ENCODE measurements at places on chromosomes 7 and 10.

DNA sequence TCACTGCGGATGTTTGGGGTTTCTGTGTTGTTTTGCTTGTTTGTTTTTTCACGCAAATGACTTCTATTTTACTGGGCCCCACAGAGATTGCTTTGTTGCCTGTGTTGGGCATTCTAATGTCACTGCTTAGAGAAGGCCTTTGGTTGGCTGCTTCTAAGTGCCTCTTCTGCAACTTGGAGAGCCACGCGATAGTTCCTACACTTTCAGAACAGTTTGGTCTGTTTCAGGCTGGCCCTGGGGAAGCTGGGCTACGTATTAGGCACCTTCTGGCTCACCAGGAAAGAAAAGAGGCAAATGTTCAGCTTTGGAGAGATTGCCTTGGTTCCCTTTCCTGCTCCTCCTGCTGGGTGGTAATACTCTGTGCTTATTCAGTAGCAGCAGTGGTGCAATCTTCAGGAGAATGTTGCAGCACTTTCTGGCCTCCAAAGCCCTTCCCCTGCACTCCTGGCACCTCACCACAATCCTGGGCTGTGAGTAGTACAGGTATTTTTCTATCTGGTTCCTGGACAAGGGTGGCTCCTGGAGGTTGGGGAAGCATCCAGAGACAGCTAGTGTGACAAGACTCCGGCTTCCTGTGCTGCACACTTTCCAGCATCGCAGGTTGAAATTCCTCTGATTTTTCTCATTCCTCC is 1.2 kb downstream of the ANTXRL start:
- no peak for DNase-seq

- no peak for DNase-seq
These were observed 77.2 kb downstream of the CH25H start for GRCh38 chr10:89129911-89130310.

DNA sequence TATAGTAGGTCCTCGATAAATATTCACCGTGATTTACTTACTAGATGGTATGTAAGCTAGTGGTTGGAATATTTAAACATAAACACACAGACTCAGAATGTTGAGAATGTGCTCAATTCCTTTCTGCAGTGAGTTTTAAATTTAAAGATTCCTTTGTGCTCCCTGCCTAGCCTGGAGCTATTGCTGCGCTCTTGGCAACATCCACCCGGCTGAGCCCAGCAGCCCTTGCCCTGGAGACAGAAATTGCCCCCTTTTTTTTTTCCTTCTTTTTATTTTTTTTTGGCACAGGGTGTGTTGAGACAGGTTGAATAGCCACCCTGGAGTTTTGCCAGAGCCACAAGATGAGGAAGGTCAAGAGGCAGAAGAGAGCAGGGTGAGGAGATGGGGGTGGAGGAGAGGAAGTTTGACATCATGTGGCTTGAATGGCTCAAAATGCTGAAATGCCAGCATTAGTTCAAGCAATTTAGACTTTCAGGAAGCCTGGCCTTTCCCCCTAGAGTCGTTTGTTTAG is 180.8 kb downstream of the PRKCQ start:
- DNase-seq, result no peak

GRCh38 chr7:46705386-46706255 is 784.5 kb upstream of the IGFBP3 start:
- no peak for DNase-seq

GRCh38 chr7:81869670-81870069 is 99.8 kb upstream of the HGF start:
- no peak for DNase-seq

All from CD4-positive, alpha-beta T cell treated with Interleukin-6 for 4 hours (primary cell).